ENCODE measurements at places on chromosomes 3 and 15.

GRCh38 chr15:44023176-44023575, 171.9 kb downstream of the FRMD5 start:
- no peak for DNase-seq

DNA sequence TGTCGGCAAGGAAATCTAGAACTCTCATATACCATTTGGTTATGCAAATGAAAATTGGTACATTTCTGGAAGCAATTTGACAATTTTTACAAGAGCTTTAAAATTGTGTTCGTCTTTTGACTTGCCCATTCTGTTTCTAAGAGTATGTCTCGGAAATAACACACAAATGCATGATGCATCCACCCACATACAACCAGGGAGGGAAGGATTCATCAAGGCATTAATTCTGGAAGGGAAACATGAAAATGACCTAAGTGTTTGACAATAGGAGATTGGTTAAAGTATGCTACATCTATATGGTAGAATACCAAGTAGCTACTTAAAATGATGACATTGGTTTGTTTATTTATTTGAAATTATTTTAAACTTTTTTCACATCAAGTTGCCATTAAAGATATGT, 58.6 kb downstream of the PIAS1 start:
- no peak for DNase-seq

GRCh38 chr3:127354761-127355160, 66.9 kb upstream of the PRR20G start:
- no peak for DNase-seq

- no peak for DNase-seq
These were observed 251.7 kb downstream of the THSD4 start for GRCh38 chr15:71366926-71367325.

- DNase-seq, result no peak
These were observed 100.2 kb downstream of the FMN1 start for GRCh38 chr15:33094336-33094735.

DNA sequence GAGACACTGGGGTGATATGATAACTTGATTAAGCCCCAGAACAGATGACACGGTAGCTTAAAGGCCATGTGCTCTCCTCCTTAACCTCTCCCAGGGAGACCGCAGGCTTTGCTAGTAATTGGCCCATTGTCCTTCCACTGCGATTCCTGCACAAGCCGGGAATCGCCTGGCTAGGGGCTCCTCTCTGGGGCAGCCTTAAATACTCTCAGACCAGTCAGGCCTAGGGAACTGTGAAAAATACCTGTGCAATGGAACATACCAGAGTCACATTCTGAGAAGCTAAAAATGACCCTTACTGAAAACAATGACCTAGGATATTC, 56.3 kb downstream of the CPN2 start:
- no peak for DNase-seq

- no peak for DNase-seq
These were observed 4.5 kb upstream of the RPL24 start for GRCh38 chr3:101690972-101691371.

- DNase-seq, result no peak
These were observed 211.7 kb upstream of the WNT5A start for GRCh38 chr3:55698831-55699230.

DNA sequence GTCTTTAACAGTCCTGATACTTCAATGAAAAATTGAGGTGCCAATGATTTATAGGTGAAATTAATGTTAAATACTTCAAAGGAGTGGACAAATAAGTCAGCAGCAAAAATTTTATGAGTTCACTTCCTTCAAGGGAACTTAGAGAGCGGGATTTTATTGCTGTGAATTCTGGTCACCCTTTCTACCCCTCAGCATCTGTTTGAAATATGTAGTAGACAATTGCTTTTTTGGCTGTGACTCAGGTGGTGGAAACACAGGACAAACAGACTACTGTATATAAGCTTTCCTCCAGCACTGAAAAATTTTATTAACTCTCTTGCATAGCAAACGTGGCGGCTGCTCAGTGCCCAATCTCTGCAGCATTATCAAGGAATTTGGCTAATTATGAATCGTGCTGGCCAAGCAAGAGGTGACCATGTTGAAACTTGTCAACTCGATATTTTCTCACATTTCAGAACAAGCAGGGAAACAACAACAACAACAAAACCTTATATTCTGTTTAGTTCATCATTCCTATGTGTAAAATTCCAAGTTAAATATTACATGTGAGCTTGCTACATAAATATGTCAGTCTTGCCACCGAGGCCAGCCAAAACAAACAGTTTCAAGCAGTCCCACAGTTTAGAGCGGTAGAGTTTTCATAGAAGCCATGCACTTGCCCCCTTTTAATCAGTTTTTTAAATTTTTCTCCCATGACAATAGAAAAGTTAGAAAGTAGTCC, 420.2 kb downstream of the FOXP1 start:
- no peak for DNase-seq

GRCh38 chr15:22871481-22872086, 33.1 kb downstream of the NIPA2 start:
- DNase-seq, result no peak

DNA sequence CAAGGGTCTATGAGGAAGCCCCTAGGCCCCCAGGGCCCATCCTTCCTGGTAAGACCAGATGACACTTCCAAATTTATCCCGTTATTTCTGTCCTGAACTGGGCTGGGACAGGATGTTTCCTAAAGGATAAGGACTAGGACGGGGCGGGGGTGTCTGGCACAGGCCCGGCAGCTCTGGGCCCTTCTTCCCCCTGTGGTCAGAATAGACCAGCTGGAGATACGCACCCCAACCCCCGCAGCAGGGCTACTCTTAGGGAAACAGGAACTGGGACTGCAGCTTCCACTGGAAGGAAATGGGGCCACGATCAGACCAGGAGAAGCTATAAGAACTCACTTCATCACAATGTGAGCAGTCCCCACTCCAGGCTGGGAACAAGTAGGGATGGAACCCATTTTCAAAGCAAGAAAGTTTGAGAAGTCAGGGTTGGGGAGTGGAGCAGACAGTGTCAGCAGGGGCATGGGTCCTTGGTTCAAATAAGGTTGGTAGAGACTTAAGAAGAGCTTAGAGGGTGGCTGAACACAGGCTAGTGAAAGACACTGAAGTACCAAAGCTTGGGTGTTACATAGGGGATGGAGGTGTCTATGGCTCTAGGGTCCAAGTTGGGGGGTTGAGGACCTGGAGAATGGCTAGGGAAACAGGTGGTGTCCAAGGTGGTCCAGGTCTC, 1.1 kb downstream of the NCKIPSD start:
- DNase-seq, result no peak

- DNase-seq, result no peak
These were observed 69.5 kb downstream of the CSNK1G1 start for GRCh38 chr15:64286473-64286872.

DNA sequence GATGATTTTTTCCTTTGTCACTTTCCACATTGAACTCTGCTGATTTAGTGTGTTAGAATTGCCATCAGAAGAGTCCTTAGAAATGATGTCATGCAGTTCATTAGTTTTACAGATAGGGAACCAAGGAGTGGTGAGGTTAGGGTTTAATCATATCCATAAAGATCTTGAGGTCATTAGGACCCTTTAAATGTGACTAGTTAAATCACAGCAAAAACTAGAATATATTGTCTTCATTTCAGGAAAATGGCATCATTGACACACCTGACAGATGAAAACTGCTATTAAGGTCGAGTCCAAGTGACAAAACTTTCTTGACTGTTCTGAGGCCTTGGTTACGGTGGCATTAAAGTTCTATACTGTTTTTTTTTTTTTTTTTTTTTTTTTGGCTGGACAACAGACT, 50.5 kb downstream of the MBNL1 start:
- DNase-seq, result no peak

DNA sequence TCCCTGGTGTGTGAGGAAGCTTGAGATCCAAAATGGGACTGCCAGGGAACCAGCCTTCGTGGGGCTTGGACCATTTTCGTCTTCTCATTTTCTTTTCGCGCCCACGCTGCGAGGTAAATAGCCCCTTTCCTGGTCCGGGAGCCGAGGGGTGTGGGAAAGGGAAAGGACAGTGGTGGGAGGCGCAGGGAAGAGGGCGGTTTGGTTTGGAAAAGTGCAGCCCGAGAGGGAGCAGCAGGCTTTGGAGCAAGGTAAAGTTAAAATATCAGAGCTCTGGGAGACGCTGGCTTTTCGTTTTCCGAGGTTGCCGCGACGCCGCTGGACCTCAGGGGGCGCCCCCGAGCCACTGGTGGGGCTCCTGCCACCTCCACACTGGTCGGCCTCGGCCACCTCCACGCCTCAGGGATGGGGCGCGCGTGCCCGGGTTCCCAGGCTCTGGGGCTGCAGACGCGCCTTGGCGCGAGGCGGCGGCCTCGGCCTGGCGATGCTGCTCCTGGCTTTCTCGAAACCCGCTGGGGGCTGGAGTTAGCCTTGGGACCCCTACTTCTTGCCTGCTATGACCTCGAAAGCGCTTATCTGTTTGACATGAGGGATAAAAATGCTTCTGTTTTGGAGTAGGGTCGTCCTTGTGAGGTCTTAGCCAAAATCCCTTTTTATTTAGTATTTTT, 3.2 kb downstream of the PTPRG start:
- peak; percentile 12 for DNase-seq

GRCh38 chr3:47324278-47324865, 41.6 kb downstream of the KLHL18 start:
- DNase-seq, result no peak

GRCh38 chr3:10253731-10254130, 5.5 kb downstream of the TATDN2 start:
- DNase-seq, result no peak

DNA sequence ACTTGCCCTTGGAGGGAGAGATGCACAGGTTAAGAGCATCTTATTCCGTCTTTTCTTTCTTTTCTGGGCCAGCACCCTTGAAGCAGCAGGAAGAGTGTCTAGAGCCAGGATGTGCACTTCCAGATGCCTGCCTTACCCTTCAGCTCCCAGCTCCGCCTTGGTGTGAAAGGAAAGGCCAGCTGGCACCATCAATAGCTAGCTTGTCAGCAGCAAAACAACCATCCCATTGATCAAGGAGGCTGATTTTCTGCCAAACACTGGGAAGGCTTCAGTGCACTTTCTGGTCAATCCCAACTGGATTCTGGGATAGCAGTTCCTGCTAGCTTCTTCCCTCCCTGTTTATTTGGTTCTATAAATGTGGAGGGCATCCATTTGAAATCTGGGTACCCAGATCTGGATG, 110.9 kb upstream of the GALNT15 start:
- no peak for DNase-seq

- DNase-seq, result no peak
These were observed 436.9 kb upstream of the TGFBR2 start for GRCh38 chr3:30169487-30169886.

- no peak for DNase-seq
These were observed 21.2 kb upstream of the APEH start for GRCh38 chr3:49652903-49653415.

DNA sequence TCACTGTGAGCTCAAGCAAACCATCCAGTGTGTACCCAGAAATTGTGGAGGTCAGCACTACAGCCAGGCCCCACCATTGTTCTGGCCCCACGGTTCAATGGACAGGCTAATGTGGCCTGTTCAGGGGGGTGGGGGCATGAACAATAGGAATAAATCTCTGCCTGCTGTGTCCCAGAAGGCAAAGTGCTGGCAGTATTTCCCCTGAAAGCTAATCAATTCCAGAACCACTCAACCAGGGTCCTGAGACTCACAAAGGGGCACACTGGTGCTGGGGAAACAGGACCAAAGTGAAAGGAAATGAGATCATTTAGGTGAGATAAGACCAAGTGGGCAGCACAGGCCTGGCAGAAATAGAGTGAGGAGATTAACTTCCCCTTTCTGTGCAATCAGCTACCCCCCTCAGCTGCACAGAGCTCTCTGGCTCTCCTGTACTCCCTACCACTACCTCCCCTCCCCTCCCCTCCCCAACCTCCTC, 11.5 kb downstream of the CRYGS start:
- DNase-seq, result no peak

DNA sequence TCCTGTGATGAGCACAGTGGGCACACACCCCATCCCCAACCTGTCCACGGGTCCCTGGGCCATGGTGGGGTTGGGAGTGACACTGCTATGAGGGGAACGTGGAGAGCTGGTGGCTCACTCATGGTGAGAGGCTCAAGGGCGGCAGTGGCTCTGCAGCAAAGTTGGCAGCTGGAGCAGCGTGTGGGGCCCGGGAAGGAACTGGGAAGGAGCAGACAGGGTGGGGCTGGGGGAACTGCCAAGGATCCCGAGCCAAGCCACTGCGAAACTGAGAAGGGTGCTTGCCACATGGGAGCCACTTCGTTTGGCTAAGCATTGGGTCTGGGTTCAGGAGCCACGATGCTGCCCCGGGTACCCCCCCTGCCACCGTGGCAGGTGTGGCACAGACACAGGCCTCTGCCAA, 80.1 kb downstream of the SNRK start:
- no peak for DNase-seq

GRCh38 chr3:55122312-55122711, 194.5 kb upstream of the LRTM1 start:
- DNase-seq, result no peak

DNA sequence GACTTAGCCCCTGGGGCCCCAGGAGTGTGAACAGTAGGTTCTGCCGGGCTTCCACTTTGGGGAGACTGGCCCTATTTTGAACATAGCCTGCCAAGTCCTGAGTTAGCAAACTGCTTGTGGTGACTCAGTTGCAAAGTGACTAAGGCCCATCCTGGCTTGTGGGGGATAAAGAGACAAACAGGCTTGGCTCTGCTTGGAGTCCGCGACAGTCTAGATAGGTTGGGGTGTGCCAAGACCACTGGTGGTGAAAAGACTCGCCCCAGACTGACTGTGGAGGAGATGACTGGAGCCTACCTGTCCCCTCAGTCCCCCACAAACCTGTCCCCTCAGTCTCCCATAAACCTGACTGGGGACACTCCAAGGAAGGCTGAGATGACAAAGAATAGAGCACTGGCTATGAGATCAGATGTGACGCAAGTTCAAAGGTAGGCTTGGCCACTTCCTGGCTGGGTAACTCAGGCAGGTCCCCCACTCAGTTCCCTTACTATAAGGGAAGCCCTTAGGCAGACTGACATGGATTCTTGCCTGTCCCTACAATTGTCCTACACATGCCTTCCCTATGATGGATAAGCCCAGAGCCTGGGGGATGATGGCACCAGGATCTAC, 4.3 kb downstream of the DNASE1L3 start:
- DNase-seq, result no peak

- no peak for DNase-seq
These were observed 149.8 kb downstream of the NSMCE3 start for GRCh38 chr15:29119847-29120246.

GRCh38 chr3:33060609-33061337, 36.2 kb downstream of the GLB1 start:
- DNase-seq, result no peak

- peak; percentile 49 for DNase-seq
These were observed at the start of gene TEX264 for GRCh38 chr3:51670823-51671733. TSS of gene TEX264 (plus strand) at chr3:51671252. CDS start at chr3:51674305, 3,053 bp downstream.

GRCh38 chr3:169152319-169152718, 511.2 kb downstream of the MECOM start:
- no peak for DNase-seq

DNA sequence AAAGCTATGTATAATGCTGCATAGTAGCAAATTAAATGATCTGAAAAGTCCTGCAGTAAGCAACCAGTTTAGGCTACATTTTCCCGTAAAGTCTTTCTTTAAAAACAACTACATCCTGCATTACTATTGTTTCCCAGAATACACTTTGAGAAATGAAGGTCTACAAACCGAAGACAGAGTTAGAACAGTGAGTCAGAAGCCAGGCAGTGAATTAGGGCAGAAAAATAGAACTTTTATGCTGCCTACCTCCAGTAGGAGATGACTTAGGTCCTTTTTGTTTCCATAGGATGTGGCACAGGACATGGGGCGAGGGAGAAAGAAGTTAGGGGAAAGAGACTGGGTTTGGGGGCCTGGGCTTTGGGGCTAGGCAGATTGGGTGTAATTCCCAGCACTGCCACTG, 127.3 kb downstream of the PPM1L start:
- no peak for DNase-seq

- no peak for DNase-seq
These were observed 52.3 kb downstream of the WNT5A start for GRCh38 chr3:55434789-55435188.

- no peak for DNase-seq
These were observed 438.8 kb downstream of the FHIT start for GRCh38 chr3:60812502-60812901.

Measured in DMS153 (cell line).